Left ventricle myocardium superior (tissue), 1 donor: ENCODE measurements at places on chromosomes 5 and 9. TPM values are rescaled to one million over a fixed set of nuclear protein-coding genes. Genes with fewer than 3 reads are reported as not detected.

DNA sequence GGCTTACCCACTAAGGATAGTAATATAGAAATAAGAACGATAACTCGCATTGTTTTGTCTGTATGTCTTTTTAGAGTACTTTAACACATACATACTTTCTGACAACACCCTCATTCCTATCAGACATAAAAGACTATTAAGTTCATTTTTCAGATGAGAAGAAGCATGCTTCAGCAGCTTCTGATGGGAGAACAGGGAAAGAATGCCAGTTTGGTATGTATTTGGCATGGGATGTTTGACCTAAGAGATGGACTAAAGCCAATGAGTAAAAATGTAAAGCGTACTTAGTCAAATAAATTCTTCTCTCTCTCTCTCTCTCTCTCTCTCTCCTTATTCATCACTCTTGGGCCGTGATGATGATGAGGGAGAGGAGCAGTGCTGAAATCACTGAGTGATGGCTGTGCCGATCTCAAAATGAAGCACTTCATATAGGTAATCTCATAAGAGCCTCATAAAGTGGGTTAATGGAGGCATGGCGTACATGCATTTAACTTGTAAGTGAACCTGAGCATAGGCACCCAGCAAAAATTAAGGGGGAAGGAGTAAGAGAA is 71.5 kb downstream of the SLIT3 start:
- DNase-seq = no peak

The CREB3 gene
- total RNA-seq = 19.4 TPM

DNA sequence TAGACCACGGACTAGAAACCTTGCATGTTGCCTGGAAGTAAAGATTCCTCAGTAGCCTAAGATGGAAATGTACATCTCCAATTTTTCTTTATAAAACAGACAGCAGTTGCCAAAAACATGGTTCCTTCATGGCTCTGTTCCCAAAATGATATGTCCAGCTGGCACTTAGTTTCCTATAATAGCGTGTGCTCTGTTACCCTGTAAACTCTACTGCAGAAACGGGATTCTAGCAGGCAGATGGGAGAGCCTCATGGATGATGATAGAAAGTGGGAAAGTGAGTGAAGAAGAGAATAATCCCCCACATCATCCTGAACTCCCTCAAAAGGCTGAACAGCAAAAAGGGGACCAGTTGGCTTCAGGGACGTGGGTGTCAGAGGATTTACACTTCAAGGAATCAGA is 118.2 kb downstream of the FRMD3 start:
- no peak for DNase-seq

The PLAC8L1 gene
- 0.45 TPM for total RNA-seq

The EDIL3 gene
- 14.4 TPM for total RNA-seq

The IFNA21 gene
- not detected for total RNA-seq

- DNase-seq = no peak
Measured at GRCh38 chr5:149415066-149415967, 36.2 kb upstream of the IL17B start.

DNA sequence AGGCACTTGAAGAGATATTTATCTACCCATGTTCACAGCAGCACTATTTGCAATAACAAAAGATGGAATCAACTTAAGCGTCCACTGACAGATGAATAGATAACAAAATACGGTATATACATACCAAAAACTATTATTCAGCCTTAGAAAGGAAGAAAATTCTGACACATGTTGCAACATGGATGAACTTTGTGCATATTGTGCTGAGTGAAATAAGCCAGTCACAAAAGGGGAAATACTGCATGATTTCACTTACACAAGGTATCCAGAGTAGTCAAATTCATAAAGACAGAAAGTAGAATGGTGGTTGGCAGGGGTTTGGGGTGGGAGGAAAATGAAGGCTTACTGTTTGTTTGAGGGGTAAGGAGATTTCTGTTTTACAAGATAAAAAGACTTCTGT is 66.0 kb downstream of the FBN2 start:
- no peak for DNase-seq

The GDF9 gene
- total RNA-seq = 0.30 TPM

GRCh38 chr9:87011551-87011950 is 64.2 kb upstream of the GAS1 start:
- no peak for DNase-seq

- no peak for DNase-seq
Measured at GRCh38 chr5:41338136-41338675, 124.9 kb upstream of the C6 start.

- DNase-seq = no peak
Measured at GRCh38 chr5:93072831-93073459, 508.1 kb downstream of the NR2F1-AS1 start.

DNA sequence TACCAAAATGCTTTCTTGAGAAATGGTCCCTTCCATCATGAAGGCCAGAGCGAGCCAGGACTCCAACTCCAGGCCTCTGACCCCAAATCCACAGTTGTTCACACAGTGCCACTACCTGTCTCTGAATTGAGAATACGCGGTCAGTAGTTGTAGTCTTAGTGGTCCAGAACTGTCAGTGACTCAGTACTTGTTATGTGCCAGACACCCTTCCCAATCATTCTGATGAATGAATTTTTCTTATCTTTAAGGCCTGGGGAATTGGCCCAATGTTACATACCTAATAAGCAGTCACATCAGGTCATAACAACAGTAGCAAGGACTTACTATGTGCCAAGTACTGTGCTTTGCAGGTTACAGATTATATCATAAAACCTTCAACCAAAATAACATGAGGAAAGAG is 72.7 kb upstream of the RARS1 start:
- DNase-seq = no peak

- peak; percentile 81 for DNase-seq
Measured at GRCh38 chr9:94157050-94157801, 73.0 kb downstream of the PTPDC1 start.

- DNase-seq = no peak
Measured at GRCh38 chr5:128196791-128197190, 113.2 kb downstream of the SLC12A2 start.

DNA sequence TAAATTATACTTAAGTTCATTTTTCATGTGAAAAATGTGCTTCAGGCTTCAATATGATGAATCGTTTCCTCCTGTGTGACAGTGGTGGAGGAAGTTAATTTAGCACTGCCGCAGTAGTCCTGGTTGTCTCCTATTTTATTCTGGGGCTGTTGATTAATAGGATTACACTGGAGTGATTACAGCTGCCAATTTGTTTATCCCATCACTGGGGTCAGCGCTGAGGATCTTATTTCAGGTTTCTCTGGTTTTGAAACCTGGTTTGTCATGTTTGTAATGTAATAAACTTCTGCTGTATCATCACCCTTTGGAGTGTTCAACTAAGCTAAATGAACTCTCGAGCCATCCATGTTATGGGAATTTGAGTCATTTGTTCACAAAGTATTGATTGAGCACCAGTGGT is 241.7 kb upstream of the KCNN2 start:
- DNase-seq = no peak

The PCDH1 gene
- 17.2 TPM for total RNA-seq
